ENCODE measurements at places on chromosomes 2 and 18. TPM values are rescaled to one million over a fixed set of nuclear protein-coding genes. Genes with fewer than 3 reads are reported as not detected.

The TUBB8B gene
- not detected for total RNA-seq

The HAAO gene
- total RNA-seq, result 1.7 TPM

The INPP5D gene
- 18.7 TPM for total RNA-seq

The HOXD3 gene
- total RNA-seq, result 0.36 TPM

The DES gene
- 25,925 TPM for total RNA-seq

The ASXL3 gene
- not detected for total RNA-seq

The GPBAR1 gene
- total RNA-seq, result not detected

The BMP10 gene
- not detected for total RNA-seq

The CXCR4 gene
- 6.6 TPM for total RNA-seq

The TMEM169 gene
- not detected for total RNA-seq

GRCh38 chr18:6605115-6605869, 124.2 kb upstream of the ARHGAP28 start:
- peak; percentile 21 for DNase-seq

DNA sequence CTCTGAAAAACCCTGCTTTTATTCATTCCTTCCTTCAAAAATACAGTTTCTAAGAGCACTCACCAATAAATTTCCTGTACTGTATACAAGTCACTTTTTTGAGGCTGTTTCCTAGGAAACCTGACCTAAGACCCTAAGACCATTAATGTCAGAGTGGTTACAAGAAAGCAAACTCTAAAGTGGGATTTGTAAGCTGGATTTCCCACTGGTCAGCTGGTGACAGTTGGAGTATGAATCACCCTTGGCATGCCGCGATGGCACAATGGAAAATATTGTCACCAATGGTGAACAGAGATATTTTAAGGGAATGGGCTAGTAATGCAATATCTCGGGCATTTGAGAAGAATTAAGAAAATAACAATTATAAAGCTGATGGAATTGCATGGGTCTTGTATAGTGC, 101.9 kb downstream of the COL3A1 start:
- DNase-seq, result no peak

DNA sequence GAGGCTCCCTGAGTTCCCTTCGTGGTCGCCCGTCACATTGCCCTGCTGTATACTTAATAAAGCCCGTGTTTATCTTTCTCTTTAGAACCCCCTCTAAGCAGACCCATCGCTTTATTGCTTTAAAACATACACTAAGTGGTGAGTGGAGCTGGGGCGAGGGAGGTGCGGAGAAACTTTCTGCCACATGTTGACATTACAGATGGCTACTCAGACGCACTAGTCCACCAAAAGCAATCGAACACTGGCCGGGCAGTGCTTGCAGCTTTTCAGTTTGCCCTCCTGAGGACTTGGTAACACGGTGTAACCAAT, 859 bp upstream of the COLEC12 start:
- no peak for DNase-seq

DNA sequence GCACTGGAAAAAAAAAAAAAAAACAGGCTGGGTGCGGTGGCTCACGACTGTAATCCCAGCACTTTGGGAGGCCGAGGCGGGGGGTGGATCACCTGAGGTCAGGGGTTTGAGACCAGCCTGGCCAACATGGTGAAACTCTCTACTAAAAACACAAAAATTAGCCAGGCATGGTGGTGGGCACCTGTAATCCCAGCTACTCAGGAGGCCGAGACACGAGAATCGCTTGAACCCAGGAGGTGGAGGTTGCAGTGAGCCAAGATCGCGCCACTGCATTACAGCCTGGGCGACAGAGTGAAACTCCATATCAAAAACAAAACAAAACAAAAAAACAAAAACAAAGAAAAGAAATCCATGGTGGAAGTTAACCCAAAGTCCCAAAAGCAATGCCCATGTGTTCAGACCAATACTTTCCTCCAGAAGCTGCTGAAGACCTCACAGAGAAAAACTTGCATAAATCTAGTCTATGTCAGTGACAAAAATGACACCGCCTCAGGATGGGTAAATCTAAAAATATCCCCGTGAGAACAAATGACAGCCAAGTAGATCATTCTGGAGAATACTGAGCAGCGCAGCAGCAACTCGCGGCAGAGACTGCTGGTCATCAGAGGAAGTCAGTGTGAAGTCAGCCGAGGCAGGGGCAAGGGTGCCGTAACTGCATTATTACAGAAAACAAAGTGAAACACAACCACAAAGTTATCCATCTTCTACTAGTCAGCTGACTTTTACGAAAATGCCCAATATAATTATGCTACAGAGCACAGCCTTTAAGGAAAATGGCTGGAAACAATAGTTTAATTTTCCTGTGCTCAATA, 41.0 kb downstream of the LPIN2 start:
- peak; percentile 51 for DNase-seq

GRCh38 chr18:80232710-80233109, 14.6 kb downstream of the PARD6G start:
- DNase-seq, result no peak

GRCh38 chr2:153055182-153055581, 336.8 kb downstream of the ARL6IP6 start:
- no peak for DNase-seq

DNA sequence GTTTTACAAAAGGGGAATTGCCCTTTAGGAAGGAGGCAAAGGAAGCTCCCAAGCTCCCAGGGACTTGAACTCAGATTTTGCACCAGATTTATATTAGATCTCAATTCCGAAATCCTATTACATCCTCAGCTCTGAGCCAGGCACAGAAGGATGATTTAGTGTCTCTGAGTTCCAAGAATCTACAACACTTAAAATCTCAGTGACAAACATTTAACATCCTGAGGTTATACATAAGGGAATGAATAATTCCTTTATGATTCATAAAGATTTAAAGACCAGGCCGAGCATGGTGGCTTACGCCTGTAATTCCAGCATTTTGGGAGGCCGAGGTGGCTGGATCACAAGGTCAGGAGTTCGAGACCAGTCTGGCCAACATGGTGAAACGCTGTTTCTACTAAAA, 16.5 kb upstream of the SLC20A1 start:
- DNase-seq, result no peak

- no peak for DNase-seq
Observed at GRCh38 chr2:177296040-177296439, 31.5 kb upstream of the NFE2L2 start.

GRCh38 chr2:217688494-217688893, 314.3 kb downstream of the TNS1 start:
- DNase-seq, result no peak

DNA sequence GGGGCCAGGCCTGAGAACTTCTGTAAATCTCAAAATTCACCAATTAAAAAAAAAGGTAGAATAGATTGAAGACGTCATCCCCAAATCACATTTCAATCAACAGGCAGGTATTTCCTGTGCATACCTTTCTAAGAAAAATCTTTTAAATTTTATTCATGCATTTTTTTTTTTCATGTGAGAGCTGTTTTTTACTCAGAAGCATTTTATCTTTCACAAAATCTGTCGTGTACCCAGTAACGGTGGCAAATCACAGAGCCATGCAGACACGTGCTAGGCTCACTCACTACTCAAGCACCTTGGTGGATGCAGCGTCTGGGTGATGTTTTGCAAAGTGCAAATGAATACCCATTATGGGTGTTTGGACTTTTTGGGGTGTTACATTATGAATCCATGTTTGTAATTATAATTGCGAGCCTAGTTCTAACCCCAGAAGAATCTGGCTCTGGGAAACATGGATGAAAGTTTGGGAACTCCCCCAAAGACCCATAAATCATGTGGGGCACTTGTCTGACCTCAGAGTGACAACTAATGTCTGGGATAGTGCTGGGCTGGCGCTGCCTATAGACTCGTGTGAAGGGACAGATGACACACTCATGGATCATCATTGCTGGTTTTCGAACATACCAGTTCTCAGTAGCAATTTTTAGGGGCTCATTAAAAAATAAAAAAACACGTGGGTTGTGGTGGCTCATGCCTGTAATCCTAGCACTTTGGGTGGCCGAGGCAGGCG, 335.2 kb downstream of the LPIN1 start:
- DNase-seq, result no peak

DNA sequence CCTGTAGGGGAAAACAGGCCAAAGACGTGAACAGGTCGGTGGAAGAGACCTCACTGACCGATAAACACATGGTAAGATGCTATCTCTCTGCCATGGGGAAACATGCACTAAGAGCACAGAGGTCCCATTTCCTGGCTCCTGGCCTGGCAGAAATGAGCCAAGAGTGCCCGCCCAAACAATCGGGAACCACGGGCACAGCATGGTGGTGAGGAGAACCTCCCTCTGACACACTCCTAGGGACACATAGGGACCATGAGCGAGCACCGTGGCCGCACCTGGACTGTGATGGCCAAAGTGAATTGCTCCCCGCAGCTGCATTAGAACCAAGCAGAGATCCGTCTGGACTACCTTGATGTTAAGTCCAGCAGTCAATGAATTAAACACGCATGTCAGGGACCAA, 11.1 kb downstream of the HS6ST1 start:
- no peak for DNase-seq

DNA sequence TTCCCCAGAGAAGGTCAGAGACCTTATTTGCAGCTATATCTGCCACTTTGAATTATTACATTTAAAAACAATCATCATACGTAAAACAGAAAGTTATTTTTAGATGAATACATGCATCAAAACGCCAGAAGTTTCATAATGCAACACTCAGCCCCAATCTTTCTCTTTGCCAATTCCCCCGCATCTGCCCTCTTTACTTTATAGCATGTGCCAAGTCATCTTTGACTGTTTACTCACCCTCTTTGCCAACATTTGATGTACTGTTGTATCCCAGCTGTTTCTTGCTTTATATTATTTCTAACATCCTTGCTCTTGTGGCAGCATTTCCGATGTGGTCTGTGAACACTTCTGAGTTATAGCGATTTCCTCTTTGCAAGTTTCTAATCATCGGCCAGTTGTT, 86.2 kb downstream of the CRIM1 start:
- DNase-seq, result no peak

DNA sequence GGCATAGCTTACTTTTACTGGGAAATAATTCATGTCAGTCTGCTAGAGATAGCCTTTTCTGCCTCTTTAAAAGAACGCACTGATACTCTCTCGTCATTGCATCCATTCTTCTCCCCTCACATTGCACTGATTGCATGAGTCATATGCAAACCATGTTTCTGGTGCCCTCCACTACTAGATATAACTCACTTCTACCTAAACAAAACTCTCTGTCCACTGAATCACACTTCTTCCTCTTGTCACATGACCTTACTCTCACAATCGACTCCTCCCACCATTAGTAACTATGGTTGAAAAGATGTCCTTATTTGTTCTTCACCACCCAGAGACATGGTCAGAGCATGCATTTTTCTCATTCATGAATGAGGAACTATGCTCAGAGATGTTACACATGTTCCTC, 158.0 kb downstream of the CSRNP3 start:
- no peak for DNase-seq

DNA sequence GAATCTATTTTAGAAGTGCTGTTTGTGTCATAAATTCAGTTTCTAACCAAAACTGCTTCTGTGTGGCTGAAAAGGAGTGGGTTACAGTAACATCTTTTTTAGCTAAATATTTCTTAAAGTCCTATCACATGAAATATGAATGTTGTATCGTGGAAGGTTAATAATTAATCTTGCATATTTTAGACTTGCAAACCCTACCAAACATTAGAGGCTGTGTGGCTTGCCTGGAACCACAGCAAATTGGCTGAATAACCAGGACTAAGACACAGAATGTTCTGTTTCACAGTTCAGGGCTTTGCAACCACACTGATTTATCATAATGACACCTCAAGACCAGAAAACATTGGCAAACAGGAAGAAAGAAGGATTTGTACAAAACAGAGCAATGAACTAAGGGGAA, 208.9 kb upstream of the CNTNAP5 start:
- no peak for DNase-seq

GRCh38 chr18:79871481-79872091, 73.8 kb downstream of the KCNG2 start:
- no peak for DNase-seq

GRCh38 chr18:6751222-6751621, 21.7 kb downstream of the ARHGAP28 start:
- DNase-seq, result no peak

DNA sequence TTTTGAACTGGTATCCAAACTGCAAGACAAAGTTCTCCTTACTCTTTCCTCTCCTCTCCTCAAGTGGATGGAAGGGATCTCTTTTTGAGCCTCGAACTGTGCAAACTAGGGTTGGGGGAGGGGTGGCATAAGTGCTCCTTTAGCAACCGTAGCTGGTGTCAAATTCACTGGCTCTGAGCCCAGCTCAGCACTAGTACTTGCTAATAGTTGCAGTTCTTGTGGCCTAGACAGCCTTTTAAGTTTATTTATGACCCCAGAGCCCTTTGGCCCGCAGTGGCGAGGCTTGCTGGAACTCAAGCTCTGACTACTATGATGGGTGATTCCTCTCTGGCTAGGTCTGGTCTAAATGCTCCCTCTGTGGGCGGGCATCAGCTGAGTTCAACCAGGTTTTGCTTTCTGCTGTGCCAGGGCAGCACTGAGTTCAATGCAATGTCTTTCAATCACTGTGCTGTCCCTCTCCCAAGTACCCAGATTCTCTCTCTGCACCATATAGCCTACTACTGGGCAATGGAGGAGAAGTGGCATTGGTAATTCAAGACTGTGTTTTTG, 528.4 kb upstream of the SYT4 start:
- no peak for DNase-seq

DNA sequence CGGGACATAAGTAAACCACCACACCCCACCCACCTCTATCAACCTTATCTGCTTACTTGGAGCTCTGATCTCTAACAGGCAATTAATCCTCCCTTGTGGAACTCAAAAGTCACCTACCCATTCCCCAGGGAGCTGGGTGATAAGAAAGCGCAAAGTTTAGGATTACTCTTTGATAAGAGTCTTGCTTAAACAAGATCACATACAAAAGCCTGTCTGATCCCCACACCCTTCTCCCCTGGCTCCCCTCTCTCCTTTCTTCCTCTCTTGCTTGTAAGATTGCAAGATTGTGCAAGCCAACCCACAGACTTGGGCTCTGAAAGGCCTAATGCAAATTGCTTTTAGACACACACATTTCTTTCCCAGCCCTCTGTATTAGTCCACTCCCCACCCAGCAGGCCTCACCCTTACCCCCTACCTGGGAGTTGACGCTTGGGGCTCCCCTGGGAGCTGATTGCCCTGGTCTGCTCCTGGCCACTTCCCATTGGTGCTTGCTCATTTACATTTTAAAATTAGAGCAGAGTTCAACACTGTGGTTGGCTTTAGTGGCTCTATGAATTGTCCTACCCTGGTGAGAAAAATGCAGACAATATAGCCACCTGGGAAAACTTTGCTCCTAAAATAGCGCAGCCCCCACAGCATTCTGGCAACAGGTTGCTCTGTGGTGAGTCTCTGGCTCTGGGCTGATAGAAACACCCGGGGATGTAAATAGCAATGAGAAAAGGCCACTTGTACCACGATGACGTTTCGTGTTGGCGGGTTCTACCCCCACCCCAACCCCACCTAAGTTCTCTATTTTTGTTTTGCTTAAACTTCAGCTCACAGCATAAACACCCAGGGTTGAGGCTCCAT, 92.8 kb upstream of the MSH2 start:
- no peak for DNase-seq
